Tibial nerve (tissue), 4 donors: ENCODE measurements at places on chromosomes 11 and 22. TPM values are rescaled to one million over a fixed set of nuclear protein-coding genes. Genes with fewer than 3 reads are reported as not detected.

The CBLIF gene
- total RNA-seq: not detected

The OTOG gene
- not detected for total RNA-seq

The LGALS12 gene
- total RNA-seq: 7.3 TPM

DNA sequence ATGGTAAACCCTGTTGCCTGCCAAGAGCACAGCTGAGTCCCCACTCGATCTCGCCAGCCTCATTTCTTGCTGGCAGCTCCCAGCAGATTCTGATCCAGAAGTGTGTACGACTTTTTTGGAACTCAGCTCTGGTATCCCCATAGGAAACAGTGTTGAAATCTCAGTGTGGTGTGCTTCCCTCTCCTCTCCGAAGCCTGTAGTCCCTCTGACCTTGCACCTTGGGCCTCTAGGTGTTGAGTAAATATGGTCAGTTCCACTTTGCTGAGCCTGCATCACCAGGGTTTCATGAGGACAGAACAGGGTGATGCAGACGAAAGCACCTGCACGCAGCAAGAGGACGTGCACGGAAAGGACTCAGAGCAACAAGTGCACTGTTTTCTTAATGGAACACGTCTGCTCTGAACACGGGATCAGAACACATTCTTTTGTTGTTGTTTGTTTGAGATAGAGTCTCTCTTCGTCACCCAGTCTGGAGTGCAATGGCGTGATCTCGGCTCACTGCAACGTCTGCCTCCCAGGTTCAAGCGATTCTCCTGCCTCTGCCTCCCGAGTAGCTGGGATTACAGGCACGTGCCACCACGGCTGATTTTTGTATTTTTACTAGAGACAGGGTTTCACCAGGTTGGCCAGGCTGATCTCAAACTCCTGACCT lies 3.8 kb upstream of the CPT1A start:
- DNase-seq: no peak

GRCh38 chr11:19742588-19743292 lies 30.1 kb downstream of the NAV2 start:
- DNase-seq: peak; percentile 80

DNA sequence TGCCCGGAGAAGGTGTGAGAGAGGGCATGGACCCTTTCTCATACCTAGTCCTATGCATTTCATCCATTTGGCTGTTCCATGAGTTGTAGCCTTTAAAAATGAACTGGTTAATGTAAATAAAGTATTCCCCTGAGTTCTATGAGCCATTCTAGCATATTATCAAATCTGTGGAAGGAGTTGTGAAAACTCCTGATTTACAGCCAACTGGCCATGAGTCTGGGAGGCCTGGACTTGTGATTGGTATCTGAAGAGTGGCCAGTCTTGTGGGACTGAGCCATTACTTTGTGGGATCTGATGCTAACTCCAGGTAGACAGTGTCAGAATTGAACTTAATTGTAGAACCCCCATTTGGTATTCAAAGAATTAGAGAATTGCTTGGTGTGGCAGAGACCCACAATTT lies 48.4 kb downstream of the FAM118A start:
- no peak for DNase-seq

GRCh38 chr11:44002191-44003093 lies 45.3 kb upstream of the ACCSL start:
- DNase-seq: no peak

DNA sequence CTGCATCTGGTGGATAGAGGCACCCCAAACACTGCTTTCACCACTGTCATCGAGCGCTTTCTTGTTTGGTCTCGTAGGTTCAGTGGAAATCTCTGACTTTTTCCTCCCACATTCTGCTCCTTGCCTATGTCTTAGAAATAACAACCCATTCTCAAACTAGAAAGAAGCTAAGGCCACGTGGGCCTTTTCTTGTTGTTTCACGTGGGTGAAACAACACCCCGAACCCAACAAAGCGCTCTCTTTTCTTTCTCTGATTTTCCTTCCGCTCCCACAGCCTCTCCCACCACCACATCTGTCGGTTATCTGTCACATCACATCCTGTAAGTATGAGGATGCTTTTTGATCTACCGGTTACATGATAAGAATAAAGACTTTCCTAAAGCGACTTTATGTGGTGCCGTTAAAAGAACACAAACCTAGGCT lies 77.1 kb downstream of the LINC01488 start:
- no peak for DNase-seq

- DNase-seq: peak; percentile 52
Measured at GRCh38 chr22:43185860-43186261, 1.1 kb downstream of the TTLL12 start.

DNA sequence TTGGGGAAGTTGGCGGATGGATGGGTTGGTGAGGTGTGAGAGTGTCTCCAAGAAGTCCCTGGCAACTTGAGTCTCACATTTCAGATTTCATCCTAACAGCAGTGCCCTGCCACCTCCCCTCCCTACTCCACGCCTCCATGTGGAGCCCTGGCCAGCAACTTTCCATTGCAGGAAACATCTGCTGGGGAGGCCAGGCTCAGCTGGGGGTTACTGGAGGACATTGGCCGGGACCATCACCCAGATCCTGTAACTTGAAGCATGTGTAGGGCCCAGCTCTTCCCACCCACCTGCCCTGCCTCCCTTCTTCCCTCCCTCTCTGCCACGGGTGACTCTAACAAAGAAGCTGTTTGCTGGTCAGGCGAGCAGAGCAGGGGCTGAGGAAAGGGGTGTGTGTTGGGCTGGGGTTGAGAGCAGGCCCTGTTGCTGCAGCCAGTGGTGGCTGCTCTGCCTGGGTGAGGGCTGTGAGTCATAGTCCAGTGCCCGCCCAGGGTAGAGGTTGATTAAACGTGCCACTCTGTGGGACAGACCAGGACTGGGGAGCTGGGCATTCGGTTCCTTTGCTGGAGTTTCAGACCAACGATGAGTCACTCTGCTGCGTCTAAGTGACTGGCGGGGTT lies 64.0 kb downstream of the SCN3B start:
- DNase-seq: no peak

- no peak for DNase-seq
Measured at GRCh38 chr11:100876815-100877520, 189.9 kb downstream of the ARHGAP42 start.

DNA sequence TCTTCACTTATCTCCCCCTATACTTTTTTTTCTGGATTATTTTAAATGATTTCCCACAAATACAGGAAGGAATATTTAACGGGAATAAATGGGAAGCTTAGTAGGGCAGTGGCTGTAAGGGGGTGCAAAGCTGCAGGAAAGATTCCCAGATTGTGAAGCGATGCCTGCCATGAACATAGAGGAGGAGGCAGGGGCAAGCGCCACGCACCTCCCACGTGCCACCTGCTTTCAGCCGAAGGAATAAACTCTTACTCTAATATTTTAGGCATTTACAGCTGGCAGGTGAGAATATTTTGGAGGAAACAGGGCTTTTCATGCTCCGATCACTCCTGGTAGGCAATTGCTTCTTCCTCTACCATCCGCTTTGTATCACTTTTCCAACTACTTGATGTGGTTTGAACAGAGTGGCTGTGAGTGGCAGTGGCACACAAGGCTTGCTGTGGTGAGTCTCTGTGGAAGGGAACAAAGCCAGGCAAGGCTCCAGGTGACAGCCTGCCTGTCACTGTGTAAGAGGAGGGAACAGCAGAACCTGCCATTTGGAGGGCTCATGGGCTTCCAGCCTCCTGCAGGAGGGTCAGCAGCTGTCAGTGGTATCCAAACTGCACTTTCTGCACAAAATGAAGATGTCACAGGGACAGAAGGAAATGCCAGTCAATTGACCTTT lies 54.5 kb upstream of the PLET1 start:
- no peak for DNase-seq

DNA sequence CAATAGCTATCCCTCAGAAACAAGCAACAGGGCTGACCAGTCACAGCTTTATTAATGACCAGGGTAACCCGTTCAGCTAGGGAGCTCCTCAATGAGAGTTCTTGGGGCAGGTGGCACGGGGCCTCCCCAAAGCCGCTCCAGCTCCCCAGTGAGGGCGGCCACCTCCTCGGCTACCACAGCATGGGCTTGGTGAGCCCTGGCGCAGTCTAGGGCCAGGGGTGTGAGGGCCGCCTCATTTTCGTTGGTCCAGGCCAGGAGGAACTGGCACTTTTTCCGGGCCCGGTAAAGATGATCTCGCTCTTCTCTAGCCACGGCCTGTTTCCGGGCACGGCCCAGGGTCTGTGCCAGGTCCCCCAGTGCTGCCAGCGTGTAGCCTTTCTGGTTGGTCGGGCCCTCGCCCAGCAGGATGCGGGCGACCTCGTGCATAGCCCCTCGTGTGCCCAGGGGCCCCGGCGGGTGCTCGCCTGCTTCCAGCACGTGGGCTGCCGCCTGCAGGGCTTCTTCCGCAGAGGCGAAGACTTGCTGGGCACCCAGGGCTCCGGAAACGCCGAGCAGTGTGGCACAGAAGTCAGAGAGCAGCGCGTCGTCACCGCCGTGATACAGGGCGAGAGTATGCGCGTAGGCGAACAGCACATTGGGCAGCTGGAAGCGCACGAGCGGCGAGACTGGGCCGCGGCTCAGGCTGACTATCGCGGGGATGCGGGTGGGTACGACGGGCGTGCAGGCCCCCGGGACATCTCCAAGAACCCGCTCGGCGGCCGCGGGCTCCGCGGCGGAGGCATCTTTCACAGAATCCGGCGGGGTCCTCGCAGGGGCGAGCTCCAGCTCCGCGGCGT lies 913 bp downstream of the ZNHIT2 start:
- no peak for DNase-seq

DNA sequence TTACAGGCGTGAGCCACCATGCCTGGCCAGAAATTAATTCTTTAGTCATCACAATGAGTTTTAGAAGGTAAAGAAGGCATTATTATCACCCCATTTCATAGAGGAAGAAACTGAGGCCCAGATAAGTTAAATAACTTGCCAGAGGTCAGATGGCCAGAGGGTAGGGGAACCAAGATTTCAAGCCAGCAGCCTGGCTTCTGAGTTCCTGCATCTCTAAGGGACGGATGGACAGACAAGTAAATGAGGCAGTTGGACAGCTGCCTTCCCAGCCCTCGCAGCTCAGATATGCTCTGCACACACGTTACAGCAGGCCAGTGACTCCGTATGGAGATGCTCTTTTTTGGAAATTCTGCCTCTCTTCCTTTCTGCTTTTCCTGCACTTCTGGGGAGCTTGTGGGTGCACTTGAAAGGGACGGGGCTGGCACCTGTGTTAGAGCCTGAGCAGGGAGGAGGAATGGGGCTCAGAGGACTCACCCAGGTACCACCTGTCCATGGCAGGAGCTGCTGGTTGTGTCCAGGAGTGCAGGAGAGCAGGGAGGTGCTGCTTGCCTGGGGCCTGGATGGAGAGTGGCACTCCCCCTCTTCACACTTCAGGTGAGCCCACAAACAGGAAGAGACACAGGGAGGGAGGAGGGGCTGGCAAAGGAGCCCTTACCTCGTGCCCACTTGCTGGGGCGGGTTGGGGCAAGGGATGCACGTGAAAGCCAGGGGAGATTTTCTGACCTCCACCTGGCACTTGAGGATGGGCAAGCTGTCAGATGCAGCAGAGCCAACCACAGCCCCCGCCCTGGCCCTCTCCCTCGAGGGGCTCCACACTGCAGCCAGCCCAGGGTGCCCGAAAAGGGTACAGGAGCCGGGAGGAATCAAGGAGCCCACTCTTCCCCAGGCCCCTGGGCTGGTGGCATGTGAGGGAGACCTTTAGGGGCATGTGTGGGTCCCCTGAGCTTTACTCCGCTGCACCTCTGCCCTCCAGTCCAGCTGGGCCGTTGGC lies 3.3 kb upstream of the FXYD2 start:
- DNase-seq: no peak

DNA sequence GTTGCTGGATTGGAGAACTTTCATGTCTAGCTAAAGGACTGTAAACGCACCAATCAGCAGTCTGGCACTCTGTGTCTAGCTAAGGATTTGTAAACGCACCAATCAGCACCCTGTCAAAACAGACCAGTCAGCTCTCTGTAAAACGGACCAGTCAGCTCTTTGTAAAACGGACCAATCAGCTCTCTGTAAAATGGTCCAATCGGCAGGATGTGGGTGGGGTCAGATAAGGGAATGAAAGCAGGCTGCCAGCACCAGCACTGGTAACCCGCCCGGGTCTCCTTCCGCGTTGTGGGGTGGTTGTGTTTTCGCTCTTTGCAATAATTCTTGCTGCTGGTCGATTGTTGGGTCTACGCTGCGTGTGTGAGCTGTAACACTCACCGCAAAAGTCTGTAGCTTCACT lies 11.3 kb downstream of the MYO18B start:
- DNase-seq: no peak

DNA sequence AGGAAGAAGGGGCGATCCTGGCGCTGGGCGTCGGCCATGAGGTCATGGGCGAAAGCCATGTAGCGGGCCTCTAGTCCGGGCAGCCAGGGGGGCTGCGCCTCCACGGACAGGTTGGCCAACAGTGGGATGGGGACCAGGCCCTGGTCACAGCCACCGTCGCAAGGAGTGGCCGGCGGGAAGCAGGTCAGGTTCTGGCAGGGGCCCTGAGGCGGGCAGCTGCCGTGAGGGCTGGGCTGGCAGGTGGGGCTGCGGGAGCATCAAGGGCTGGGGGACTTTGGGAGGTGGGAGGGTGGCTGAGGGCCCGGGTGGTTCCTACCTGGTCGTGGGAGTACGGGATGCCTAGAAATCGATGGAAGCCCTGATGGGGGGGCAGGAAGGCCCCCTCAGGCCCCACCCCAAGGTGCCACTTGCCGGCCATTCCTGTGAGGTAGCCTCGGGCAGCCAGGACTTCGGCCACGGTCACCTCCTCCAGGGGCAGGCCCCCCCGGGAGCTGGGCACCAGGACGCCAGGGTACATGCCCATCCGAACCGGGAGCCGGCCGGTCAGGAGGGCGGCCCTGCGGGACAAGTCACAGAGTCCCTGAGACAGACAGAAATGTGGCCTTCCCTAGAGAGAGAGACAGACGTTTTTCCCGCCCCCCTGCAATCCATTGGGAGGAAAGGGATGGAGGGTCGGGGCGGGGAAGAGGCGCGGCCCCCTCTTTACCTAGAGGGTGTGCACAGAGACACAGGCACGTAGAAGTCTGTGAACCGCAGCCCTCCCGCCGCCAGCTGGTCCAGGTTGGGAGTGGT lies 906 bp downstream of the ARSA start:
- no peak for DNase-seq

- no peak for DNase-seq
Measured at GRCh38 chr22:40400159-40400558, 29.8 kb downstream of the SGSM3 start.

DNA sequence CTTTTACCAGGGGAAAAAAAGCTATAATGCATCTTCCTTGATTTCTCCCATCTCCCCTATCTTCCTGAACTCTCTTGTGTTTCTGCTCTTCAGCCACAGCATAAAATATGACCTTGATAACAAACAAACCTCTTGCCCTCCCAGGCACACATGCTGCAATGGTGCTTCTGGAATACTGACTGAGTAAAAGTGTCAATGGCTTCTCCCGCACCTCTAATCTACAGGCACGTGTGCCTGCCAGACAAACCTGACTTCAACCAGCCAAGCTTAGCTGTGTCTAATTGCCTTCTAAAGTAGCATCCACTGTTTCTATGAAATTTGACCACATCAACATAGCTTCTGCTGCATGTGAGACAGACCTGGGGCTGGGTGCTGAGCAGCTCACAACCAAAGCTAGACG lies 12.7 kb downstream of the OPCML start:
- DNase-seq: no peak
